ENCODE measurements at places on chromosomes 3 and 15.

GRCh38 chr15:71434774-71435173 lies 319.5 kb downstream of the THSD4 start:
- H3K36me3 ChIP-seq: no peaks in the 10 kb centered on the region
- no peak for DNase-seq
- no peaks in the 10 kb centered on the region for H3K4me1 ChIP-seq
- peaks cover 2% of the 10 kb centered on the region for H3K27me3 ChIP-seq
- no peak overlapping the region for H3K27ac ChIP-seq

- H3K36me3 ChIP-seq: no peaks in the 10 kb centered on the region
- no peak overlapping the region for H3K27ac ChIP-seq
- no peak overlapping the region for H3K4me3 ChIP-seq
- peaks cover 2% of the 10 kb centered on the region for H3K27me3 ChIP-seq
- no peaks in the 10 kb centered on the region for H3K4me1 ChIP-seq
Observed at GRCh38 chr3:148789906-148790305, 37.7 kb upstream of the CPB1 start.

DNA sequence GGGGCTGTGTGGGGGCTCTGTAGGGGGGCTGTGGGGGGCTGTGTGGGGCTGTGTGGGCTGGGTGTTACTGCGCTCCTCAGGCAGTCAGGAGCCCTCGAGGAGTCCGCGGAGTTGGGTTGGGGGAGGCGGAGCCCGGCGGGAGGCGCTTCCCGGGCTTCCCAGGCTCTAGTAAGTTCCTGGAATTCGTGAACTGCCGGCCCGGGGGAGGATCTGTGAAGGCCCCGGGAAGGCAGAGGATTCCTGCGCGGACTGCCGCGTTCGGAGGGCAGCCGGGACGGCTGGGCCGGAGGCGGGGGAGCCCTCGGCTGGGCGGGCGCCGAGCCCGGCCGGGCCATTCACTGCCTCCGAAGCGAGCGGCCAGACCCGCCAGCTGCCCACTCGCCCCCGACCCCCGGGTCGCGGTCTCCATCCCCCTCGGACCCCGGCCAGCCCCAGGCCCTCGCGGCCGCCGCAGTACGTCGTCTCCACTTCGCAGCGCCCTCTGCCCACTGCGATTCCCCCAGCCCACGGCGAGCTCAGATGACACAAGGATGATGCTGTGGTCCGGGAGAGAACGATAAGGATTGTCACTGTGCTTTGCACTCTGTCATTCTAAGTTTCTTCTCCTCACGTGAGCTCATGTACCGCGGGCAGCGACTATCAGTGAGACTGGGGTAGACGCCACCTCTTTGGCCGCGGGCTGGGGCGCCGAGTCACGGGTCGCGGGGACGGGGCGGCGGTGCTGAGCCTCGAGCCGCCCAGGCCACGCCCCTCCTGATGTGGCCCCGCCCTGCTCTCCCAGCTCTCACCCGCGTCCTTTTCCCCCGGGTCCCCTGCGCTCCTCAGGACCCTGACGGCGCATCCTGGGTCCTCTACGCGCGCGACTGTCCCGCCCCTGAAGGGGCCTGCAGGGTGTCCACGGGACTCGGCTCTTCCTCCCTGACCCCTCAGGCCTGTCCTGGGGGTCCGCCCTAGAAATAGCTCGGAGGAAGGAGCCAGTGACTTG lies 65.3 kb downstream of the KLF13 start:
- peaks cover 46% of the 10 kb centered on the region for H3K4me1 ChIP-seq
- no peaks in the 10 kb centered on the region for H3K36me3 ChIP-seq
- peak; percentile 87 for DNase-seq
- H3K4me3 ChIP-seq: peak overlapping the region; percentile 84

DNA sequence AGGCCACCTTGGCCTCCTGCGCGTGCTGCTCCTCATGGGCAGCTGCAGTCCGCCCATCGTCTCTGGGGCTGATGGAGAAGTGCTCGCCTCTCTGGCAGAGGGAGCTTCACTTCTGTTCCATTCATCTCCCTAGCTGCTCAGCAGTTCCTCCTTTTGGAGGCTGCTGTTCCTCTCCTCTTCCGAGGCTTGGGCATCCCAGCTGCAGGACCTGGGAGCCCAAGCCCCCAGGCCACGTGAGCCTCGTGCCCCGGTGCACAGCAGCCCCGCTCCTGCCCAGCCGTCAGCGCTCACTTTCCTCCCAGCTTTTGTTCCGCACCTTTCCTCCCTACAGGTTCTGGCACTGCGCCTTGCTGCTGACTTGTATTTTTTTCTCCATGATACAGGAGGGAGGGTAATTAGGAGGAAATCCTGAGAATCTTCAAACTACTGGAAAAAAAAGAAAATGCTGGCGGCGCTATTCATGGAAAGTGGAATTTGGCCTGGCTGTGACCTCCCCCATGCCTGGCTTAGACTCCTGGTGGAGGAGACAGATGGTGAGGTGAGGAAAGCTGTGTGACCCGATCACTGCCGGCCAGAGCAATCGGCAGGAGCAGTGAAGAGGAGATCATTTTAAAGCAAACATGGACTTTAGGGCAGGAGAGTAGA lies 210.1 kb downstream of the CHST2 start:
- H3K4me1 ChIP-seq: peaks cover 16% of the 10 kb centered on the region
- no peak overlapping the region for H3K27ac ChIP-seq
- H3K36me3 ChIP-seq: peaks cover 3% of the 10 kb centered on the region
- H3K4me3 ChIP-seq: no peak overlapping the region
- no peaks in the 10 kb centered on the region for H3K27me3 ChIP-seq

- no peak overlapping the region for H3K27ac ChIP-seq
- no peaks in the 10 kb centered on the region for H3K36me3 ChIP-seq
- no peak overlapping the region for H3K4me3 ChIP-seq
Observed at GRCh38 chr3:89057398-89057797, 50.0 kb upstream of the EPHA3 start.

- DNase-seq: no peak
- H3K27me3 ChIP-seq: no peaks in the 10 kb centered on the region
- peaks cover 16% of the 10 kb centered on the region for H3K4me1 ChIP-seq
- H3K27ac ChIP-seq: no peak overlapping the region
- H3K36me3 ChIP-seq: peaks cover 2% of the 10 kb centered on the region
Observed at GRCh38 chr15:52136442-52136980, 23.9 kb upstream of the BCL2L10 start.

DNA sequence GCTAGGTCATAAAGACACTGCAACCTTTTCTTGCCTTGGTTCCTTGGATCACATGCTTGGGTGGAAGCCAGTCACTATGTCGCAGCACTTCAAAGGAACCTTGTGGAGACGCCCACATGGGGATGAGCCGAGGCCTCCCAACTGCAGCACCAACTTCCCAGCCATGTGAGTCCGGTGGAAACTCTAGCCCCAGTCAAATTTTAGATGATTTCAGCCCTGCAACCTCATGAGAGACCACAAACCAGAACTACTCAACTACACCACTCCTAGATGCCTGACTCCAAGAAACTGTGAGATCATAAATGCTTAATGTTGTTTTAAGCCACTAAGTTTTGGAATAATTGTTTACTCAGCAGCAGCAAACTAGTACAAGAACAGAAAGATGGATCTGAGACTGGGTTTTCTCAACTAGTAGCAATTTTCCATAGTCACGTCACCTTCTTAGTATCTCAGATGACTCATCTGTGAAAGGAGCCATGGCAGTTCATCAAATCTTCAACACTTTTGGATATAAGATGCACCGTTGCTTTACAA lies 86.5 kb downstream of the MB21D2 start:
- H3K4me1 ChIP-seq: peaks cover 39% of the 10 kb centered on the region
- peak overlapping the region; percentile 77 for H3K27ac ChIP-seq
- DNase-seq: peak; percentile 17
- no peak overlapping the region for H3K4me3 ChIP-seq
- H3K36me3 ChIP-seq: no peaks in the 10 kb centered on the region

GRCh38 chr3:46271209-46271745 lies 29.0 kb downstream of the CCR3 start:
- H3K4me3 ChIP-seq: no peak overlapping the region
- no peaks in the 10 kb centered on the region for H3K36me3 ChIP-seq
- H3K27ac ChIP-seq: no peak overlapping the region
- peaks cover 15% of the 10 kb centered on the region for H3K4me1 ChIP-seq

DNA sequence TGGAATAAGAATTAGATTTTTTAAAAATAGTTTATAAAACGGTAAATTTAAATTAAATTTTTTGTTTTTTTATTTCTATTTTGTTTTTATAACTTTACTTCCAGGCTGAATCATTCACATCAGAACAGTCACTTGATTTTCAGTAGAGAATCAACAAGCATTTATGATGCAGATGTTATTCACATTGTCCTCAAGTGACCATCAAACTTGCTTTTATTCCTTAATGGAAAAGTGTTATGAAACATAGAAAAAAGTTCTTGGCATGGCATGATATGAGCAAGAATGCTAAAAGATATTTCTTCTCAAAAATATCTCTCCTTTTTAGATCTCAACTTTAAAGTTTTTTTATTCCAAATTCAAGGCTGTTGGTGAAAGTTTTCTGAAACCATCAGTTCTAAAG lies 70.9 kb upstream of the TGFBR2 start:
- H3K4me3 ChIP-seq: no peak overlapping the region
- DNase-seq: no peak
- no peak overlapping the region for H3K27ac ChIP-seq
- no peaks in the 10 kb centered on the region for H3K36me3 ChIP-seq

GRCh38 chr3:40576396-40576795 lies 51.6 kb downstream of the ZNF621 start:
- no peaks in the 10 kb centered on the region for H3K36me3 ChIP-seq
- no peak overlapping the region for H3K27ac ChIP-seq
- H3K27me3 ChIP-seq: peaks cover 8% of the 10 kb centered on the region
- no peaks in the 10 kb centered on the region for H3K4me1 ChIP-seq
- H3K4me3 ChIP-seq: no peak overlapping the region
- no peak for DNase-seq

- no peaks in the 10 kb centered on the region for H3K27me3 ChIP-seq
- peaks cover 25% of the 10 kb centered on the region for H3K36me3 ChIP-seq
- no peak overlapping the region for H3K27ac ChIP-seq
- H3K4me1 ChIP-seq: peaks cover 44% of the 10 kb centered on the region
- H3K4me3 ChIP-seq: no peak overlapping the region
Observed at GRCh38 chr3:66394753-66395249, 106.0 kb downstream of the LRIG1 start.

GRCh38 chr15:65638681-65639089 lies 16.9 kb downstream of the SLC24A1 start:
- no peak overlapping the region for H3K4me3 ChIP-seq
- H3K36me3 ChIP-seq: no peaks in the 10 kb centered on the region
- H3K27me3 ChIP-seq: no peaks in the 10 kb centered on the region
- DNase-seq: peak; percentile 12
- H3K27ac ChIP-seq: no peak overlapping the region

DNA sequence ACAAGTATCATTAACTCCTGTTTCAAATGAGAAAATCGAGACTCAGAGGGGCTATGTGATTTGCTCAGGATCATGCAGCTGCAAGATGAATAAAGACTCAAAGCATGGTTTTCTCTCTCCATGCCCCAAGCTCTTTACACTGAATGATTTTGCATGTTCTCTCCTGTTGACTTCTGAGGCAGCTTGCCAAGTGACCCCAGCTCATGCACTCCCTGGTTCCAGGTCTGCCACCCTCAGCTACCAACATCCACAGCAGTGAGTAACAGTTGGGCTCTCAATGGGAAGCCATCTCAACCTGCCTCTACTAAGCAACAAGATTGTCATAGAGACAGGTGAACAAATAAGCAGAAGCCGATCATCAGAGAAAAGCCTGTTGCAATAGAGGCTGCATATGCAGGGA lies 116.9 kb upstream of the GADL1 start:
- H3K4me3 ChIP-seq: no peak overlapping the region
- H3K27me3 ChIP-seq: no peaks in the 10 kb centered on the region
- H3K36me3 ChIP-seq: no peaks in the 10 kb centered on the region

Measured in activated naive CD8-positive, alpha-beta T cell treated with anti-CD3 and anti-CD28 coated beads, Interleukin-2, amount 50 U/mL, for 24 hours (primary cell).